ENCODE measurements at places on chromosomes 1 and 21.
A peak's percentile ranks its signal among the peaks of the same experiment; 100 is the strongest.

DNA sequence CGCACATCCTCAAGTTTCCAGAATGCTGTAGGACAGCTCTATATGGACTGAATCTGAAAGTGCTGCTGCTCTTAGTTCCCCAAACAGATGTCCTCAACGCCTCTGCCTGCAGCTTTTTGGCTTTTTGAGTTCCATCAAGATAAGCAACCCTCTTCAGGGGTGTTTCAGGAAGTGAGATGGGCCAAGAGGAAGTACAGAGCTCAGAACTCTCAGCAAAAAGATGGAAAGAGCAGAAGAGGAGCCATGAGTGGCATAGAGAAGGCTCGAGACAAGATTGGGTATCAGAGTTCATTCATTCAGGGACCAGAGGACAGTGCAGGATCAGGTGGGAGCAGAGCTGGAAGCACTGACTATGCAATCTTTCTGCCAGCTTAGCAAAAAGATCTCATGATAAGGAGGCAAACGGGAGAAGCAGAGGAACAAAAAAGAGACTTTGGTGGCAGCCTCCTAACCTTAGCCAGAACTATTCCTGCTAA, at the start of the genes ADORA3 and TMIGD3:
Gene ADORA3, minus strand, starts transcription at position 49 of the 476 bp plus-strand sequence. CDS start 279 bp downstream, outside the sequence.
Gene TMIGD3, minus strand, starts transcription at position 49 of the 476 bp plus-strand sequence. CDS start 279 bp downstream, outside the sequence.
- H3K4me1 ChIP-seq, result peaks cover 54% of the 10 kb centered on the region
- H3K36me3 ChIP-seq, result no peaks in the 10 kb centered on the region
- no peak within 1 kb of the TSS for H3K4me3 ChIP-seq
- H3K27me3 ChIP-seq, result no peaks in the 10 kb centered on the region

- H3K36me3 ChIP-seq, result peaks cover 64% of the 10 kb centered on the region
- H3K4me3 ChIP-seq, result no peak overlapping the region
- no peaks in the 10 kb centered on the region for H3K27me3 ChIP-seq
- no peaks in the 10 kb centered on the region for H3K4me1 ChIP-seq
- no peak for DNase-seq
- H3K27ac ChIP-seq, result no peak overlapping the region
Observed at GRCh38 chr1:165666152-165666825, 32.1 kb downstream of the ALDH9A1 start.

GRCh38 chr1:7436056-7437005, 334.8 kb upstream of the VAMP3 start:
- no peak overlapping the region for H3K27ac ChIP-seq
- H3K4me1 ChIP-seq, result peaks cover 37% of the 10 kb centered on the region
- no peaks in the 10 kb centered on the region for H3K27me3 ChIP-seq
- peak; percentile 50 for DNase-seq
- H3K4me3 ChIP-seq, result no peak overlapping the region

- H3K4me3 ChIP-seq, result no peak overlapping the region
- no peak for DNase-seq
- H3K27ac ChIP-seq, result no peak overlapping the region
- H3K27me3 ChIP-seq, result no peaks in the 10 kb centered on the region
- no peaks in the 10 kb centered on the region for H3K36me3 ChIP-seq
- no peaks in the 10 kb centered on the region for H3K4me1 ChIP-seq
Observed at GRCh38 chr1:156926175-156926574, 5.7 kb downstream of the LRRC71 start.

DNA sequence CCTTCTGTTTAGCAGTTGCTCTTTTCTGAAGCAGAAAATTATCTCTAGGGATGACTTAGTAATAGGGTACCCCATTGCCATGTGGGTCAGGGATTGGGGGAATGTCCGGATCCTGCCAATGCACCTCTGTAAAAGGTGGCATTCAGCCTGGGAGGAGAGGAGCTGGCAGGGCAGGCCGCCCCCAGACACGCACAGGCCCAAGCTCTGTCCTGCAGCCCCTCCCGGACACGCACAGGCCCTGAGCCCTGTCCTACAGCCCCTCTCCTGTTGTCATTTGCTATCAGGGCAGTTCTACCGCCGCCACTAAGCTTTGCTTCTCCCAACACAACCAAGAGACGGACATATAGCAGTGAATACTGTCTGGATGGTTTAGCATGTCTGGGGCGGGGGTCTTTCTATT, 219.1 kb downstream of the SDCCAG8 start:
- H3K36me3 ChIP-seq, result no peaks in the 10 kb centered on the region
- H3K4me1 ChIP-seq, result peaks cover 20% of the 10 kb centered on the region
- no peak overlapping the region for H3K4me3 ChIP-seq
- no peaks in the 10 kb centered on the region for H3K27me3 ChIP-seq
- H3K27ac ChIP-seq, result no peak overlapping the region

- DNase-seq, result no peak
- no peak overlapping the region for H3K27ac ChIP-seq
- peaks cover 6% of the 10 kb centered on the region for H3K4me1 ChIP-seq
- H3K27me3 ChIP-seq, result no peaks in the 10 kb centered on the region
- no peaks in the 10 kb centered on the region for H3K36me3 ChIP-seq
Observed at GRCh38 chr1:145601593-145601992, 6.2 kb upstream of the GPR89A start.

- no peaks in the 10 kb centered on the region for H3K27me3 ChIP-seq
- H3K36me3 ChIP-seq, result no peaks in the 10 kb centered on the region
- H3K4me1 ChIP-seq, result no peaks in the 10 kb centered on the region
- H3K27ac ChIP-seq, result no peak overlapping the region
- no peak for DNase-seq
Observed at GRCh38 chr1:64195081-64195395, 8.4 kb upstream of the UBE2U start.

GRCh38 chr1:246067432-246068216, 439.5 kb downstream of the SMYD3 start:
- no peaks in the 10 kb centered on the region for H3K4me1 ChIP-seq
- no peak for DNase-seq
- no peaks in the 10 kb centered on the region for H3K36me3 ChIP-seq
- H3K27ac ChIP-seq, result no peak overlapping the region
- H3K4me3 ChIP-seq, result no peak overlapping the region
- no peaks in the 10 kb centered on the region for H3K27me3 ChIP-seq

DNA sequence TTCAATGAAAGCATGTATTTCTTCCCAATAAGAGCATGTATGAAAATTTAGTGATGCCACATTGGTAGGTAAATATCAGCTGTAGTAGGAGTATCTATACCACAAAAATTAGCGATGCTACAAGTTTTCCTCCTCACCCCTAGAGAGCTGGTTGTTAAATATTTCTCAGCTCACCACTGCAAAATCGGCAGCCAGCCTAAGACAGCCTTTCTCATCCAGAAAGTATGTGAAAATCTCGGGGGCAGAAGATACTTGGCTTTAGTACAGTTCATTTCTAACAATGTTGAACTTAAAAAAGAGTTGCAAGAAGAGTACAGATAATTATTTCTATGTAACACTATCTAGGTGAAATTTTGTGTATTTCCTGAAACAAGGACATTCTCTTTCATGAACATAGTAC, 235.4 kb downstream of the TPR start:
- no peaks in the 10 kb centered on the region for H3K36me3 ChIP-seq
- no peaks in the 10 kb centered on the region for H3K27me3 ChIP-seq
- H3K27ac ChIP-seq, result no peak overlapping the region
- H3K4me3 ChIP-seq, result no peak overlapping the region

- H3K27me3 ChIP-seq, result no peaks in the 10 kb centered on the region
- no peaks in the 10 kb centered on the region for H3K36me3 ChIP-seq
- peaks cover 36% of the 10 kb centered on the region for H3K4me1 ChIP-seq
- no peak overlapping the region for H3K27ac ChIP-seq
- H3K4me3 ChIP-seq, result peak overlapping the region; percentile 72
Observed at GRCh38 chr1:151147132-151147503, 687 bp upstream of the SEMA6C start.

DNA sequence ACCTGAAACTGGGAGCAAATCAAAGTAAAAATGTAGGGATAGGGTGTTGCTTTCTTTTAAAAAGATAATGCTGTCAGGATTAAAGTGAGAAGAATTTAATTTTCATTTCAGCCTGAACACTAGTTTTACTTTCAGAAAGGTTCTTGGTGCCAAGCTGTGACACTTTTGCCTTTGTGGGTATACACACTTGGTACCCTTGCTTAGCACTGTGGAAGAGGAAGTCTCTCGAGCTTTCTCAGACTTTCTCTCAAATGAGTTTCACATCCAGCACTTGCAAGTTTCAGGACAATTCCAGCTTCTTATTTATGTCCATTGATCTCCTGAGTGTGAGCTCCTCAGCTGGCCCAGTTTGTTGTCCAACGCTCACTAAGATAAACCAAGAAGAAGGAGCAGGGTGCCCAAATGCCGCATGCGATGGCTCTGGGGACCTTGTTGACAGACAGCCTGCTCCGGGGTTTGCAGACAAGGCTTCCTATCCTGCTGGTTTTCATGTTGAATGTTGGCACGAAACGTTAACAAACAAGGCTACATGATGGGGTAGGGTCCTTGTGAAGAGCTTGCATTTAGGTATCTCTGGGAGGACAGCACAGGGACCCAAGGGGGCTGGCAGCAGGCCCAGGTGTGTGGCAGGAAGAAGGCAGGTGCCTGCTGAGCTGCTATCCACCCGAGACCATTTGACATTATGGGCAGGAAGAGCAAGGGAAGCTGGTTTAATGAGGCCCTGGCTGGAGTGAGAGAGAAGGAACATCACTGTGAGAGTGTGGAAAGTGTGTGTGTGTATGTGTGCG, 79.7 kb downstream of the POFUT2 start:
- no peaks in the 10 kb centered on the region for H3K36me3 ChIP-seq
- no peak overlapping the region for H3K4me3 ChIP-seq
- no peak overlapping the region for H3K27ac ChIP-seq
- no peak for DNase-seq
- no peaks in the 10 kb centered on the region for H3K27me3 ChIP-seq

Data from Karpas-422 (cell line).